Astrocyte of the cerebellum (primary cell): ENCODE measurements at places on chromosomes 4 and X.

GRCh38 chr4:28287831-28288233 lies 1427.2 kb downstream of the STIM2 start:
- peak; percentile 68 for DNase-seq

DNA sequence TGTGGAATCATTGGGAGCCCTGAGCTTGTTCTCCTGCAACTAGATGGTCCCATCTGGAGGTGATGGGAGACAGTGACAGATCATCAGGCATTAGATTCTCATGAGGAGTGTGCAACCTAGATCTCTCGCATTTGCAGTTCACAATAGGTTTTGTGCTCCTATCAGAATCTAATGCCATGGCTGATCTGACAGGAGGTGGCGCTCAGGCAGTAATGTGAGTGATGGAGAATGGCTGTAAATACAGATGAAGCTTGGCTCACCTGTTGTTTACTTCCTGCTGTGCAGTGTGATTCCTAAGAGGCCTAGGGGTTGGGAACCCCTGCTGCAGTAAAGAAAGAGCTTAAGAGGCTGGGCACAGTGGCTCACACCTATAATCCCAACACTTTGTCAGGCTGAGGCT lies 42.2 kb upstream of the PUDP start:
- no peak for DNase-seq

DNA sequence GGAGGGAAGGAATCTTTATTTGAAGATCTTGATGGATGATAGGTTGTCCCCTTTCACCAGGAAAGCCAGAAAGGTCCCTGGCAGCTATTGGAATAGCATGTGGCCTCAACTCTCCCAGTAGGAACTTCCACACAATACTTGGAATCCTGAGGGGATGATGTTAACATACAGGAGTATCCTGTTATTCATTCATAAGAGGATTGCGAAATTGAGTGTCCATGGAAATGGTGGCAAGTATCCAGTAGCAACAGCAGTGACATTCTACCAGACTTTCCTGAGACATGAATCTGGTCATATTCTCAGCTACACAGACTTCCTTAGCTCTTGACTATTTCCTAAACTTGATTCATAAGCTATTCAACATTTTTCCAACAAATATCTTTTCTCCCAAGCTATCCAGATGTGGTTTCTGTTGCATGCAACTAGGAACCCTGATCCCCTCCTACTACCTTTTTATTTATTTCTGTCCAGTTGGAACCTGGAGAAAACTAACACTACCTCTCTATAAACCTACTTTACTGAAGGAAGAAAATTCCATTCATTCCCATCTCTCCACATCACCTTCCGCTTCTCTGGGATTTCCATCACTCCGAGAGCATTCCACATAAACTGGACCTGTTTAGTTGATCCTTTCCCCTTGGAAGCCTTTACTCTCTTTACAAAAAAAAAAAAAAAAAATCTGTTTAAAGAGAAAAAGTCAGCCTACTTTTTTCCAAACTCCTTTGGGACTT lies 101.8 kb downstream of the ANXA5 start:
- DNase-seq, result no peak

- DNase-seq, result no peak
Measured at GRCh38 chrX:154531626-154532025, 15.0 kb downstream of the G6PD start.

GRCh38 chr4:54367059-54367458 lies 138.0 kb downstream of the PDGFRA start:
- DNase-seq, result no peak
